ENCODE measurements at places on chromosomes 3 and 15.

- no peak for DNase-seq
Measured at GRCh38 chr3:190125436-190126068, 4.9 kb upstream of the P3H2 start.

GRCh38 chr15:25987638-25988037 is 124.5 kb upstream of the ATP10A start:
- no peak for DNase-seq

GRCh38 chr3:152443212-152444023 is 174.7 kb downstream of the MBNL1 start:
- DNase-seq: no peak

DNA sequence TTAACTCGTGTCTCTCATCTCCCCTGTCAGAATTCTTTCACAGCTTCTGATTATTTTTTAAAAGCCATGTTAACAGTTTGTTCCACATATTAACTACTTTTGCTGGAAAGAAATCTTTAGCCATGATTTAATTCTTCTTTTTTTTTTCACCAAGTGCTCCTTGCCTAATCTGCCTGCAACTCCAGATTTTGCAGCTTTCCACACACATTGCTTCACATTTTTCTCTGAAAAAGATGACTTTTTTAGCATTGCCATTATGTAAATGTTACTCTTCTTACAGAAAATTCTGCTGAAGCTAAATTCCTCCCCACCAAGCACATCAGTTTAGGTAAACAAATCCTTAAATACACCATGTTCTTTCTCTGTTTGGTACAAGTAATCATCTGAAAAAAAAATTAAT is 23.4 kb upstream of the PPARG start:
- DNase-seq: no peak

DNA sequence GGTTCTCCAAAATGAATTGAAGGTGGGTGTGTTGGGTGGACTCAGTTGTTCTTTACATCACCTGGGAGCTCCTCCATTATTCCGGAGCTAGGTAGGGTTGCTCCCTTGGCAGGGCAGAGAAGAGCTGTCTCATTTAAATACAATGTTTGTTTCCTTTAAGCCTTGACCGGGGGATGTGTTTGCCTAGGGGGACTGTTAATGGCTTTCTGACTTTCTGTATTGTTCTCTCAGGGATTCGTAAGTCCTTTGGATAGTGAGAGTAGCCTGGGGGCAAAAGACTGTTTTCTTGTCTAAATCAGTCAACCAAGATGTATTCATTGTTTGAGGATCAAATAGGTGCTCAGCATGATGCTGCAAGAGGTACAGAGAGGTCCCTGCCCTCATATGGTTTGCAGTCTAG is 71.1 kb downstream of the CDAN1 start:
- DNase-seq: no peak

- no peak for DNase-seq
Measured at GRCh38 chr15:33074212-33074611, 120.3 kb downstream of the FMN1 start.

DNA sequence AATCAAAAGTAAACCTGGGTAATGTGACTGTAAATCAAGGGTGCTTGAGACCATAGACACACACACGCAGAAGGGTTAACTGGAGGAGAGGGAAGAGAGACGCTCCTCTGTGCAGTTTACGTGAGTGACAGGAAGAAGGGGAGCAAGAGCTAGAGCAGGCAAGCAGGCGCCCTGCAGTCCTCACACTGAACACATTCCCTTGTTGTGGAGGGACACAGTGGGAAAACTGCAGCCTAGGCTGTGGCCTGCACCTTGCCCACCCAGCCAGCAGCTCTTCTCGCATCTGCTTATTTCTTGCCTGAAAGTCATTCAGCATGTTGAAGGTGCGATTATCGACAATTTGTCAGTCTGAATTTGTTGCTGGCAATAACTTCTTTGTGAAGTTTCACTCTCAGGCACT is 24.2 kb downstream of the SOX2 start:
- DNase-seq: no peak

- DNase-seq: no peak
Measured at GRCh38 chr15:68310804-68311463, 33.4 kb downstream of the FEM1B start.
